ENCODE measurements at places on chromosomes 16 and 17. TPM values are rescaled to one million over a fixed set of nuclear protein-coding genes. Genes with fewer than 3 reads are reported as not detected.

- H3K27ac ChIP-seq: no peak overlapping the region
- H3K4me3 ChIP-seq: no peak overlapping the region
- H3K27me3 ChIP-seq: no peaks in the 10 kb centered on the region
Measured at GRCh38 chr17:3639981-3640596, 3.5 kb downstream of the CTNS start.

Gene CRHR1
- total RNA-seq: 4.6 TPM

Gene SHBG
- 0.21 TPM for total RNA-seq

Gene CLEC10A
- total RNA-seq: 1.5 TPM

Gene KSR1
- total RNA-seq: 17.7 TPM

DNA sequence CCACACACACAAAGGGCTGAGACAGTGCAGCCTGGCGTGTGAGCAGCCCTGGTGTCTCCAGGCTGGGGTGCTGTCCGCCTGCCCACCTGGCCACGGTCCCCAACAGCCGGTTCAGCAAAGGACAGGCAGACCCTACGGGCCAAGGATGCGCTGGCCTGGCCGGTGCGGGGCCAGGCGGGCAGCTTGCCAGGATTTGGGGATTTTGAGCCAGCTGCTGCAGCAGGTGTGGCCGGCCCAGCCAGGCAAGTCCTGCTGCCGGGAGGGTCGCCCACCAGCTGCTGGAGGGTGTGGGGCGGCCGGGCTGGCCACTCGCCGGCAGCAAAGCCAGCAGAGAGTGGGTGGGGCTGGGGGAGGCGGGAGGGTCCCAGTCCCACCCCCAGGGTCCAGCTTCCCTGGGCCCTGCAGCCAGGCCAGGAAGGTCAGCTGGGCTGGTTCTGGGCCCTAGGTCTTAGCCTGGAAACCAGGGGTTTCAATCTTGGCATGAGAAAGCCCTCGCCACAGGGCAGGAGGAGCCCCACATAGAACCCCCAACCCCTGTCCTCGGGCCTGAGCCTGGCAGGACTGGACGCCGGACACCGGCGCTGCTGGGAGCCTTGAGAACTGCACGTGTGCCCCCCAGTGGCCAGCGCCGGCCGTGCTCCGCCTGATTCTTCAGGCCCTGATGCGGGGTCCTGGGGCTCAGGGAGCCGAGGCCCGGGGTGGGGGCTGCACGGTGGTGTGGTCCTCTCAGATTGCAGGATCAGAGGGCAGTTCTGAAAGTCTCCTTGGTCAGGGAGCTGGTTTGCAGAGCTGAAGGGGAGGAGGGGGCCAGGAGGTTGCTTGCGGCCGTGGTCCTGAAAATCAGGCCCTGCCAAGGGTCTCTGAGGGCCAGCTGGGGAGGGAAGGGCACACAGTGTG lies 17.6 kb upstream of the SSTR5 start:
- no peaks in the 10 kb centered on the region for H3K36me3 ChIP-seq
- H3K27me3 ChIP-seq: no peaks in the 10 kb centered on the region
- no peak overlapping the region for H3K4me3 ChIP-seq
- no peak for DNase-seq
- H3K4me1 ChIP-seq: no peaks in the 10 kb centered on the region

DNA sequence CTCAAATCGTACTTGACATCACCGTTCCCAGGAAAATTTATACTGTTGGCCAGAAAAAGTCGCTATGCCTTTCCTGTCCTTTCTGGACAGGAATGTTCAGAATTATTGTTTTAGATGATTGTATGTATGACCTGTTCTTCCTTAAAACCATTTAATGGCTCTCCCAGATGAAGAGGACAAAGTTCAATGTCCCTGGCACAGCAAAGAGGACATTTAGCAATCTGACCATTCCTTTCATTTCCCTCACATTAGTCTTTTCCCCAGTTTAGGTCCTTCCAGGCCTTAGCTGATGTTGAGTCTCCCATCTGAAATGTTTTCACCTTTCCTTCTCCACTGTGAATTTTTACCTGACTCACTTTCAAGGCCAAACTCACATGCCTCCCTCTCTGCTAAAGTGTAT lies 938.9 kb downstream of the CDH11 start:
- H3K36me3 ChIP-seq: no peaks in the 10 kb centered on the region
- H3K27me3 ChIP-seq: no peaks in the 10 kb centered on the region
- no peak for DNase-seq
- H3K4me1 ChIP-seq: no peaks in the 10 kb centered on the region
- no peak overlapping the region for H3K27ac ChIP-seq
- no peak overlapping the region for H3K4me3 ChIP-seq

DNA sequence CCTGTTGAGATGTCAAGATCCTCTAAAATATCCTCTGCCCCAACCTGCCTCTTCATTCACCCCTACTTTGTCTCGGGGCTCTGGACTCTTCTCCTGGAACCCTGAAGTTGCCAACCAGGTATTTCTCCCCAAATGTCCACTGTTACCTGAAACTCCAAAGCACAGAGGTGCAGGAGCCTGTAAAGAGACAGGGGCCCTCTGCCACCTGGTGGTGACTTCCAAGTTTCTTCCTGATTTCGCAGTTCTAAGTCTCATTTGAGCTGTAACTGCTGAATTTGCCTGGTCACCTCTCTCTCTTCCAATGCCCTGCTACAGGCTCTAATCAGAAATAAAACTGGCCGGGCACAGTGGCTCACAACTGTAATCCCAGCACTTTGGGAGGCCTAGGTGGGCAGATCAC lies 77.1 kb upstream of the RCVRN start:
- H3K27ac ChIP-seq: no peak overlapping the region
- H3K4me1 ChIP-seq: no peaks in the 10 kb centered on the region
- no peaks in the 10 kb centered on the region for H3K27me3 ChIP-seq
- no peaks in the 10 kb centered on the region for H3K36me3 ChIP-seq
- no peak for DNase-seq

Gene PIRT
- total RNA-seq: not detected

- no peak overlapping the region for H3K4me3 ChIP-seq
- H3K36me3 ChIP-seq: no peaks in the 10 kb centered on the region
- peaks cover 22% of the 10 kb centered on the region for H3K4me1 ChIP-seq
- H3K27ac ChIP-seq: no peak overlapping the region
Measured at GRCh38 chr17:50689251-50689650, 18.5 kb downstream of the ANKRD40 start.

Gene TSPOAP1
- total RNA-seq: 40.2 TPM

DNA sequence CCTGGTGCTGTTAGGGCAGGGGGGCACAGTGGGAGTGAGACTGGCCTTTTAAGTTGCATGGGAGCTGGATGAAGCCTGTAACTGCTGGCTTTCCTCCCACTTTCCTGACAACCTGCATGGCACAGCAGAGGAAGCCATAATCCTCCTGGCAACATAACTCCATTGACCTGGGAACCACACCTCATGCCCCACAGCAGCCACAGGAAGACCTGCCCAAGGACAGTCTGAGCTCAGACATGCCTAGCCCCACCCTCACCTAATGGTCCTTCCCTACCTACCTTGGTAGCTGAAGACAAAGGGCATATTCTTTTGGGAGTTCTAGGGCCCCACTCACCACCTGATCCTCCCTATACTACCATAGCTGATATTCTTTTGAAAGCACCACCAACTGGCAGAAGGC lies 482.2 kb upstream of the TOM1L1 start:
- H3K4me3 ChIP-seq: no peak overlapping the region
- no peaks in the 10 kb centered on the region for H3K4me1 ChIP-seq
- DNase-seq: no peak
- no peaks in the 10 kb centered on the region for H3K36me3 ChIP-seq
- H3K27ac ChIP-seq: no peak overlapping the region
- H3K27me3 ChIP-seq: no peaks in the 10 kb centered on the region
